ENCODE measurements at places on chromosomes 6 and 20.

DNA sequence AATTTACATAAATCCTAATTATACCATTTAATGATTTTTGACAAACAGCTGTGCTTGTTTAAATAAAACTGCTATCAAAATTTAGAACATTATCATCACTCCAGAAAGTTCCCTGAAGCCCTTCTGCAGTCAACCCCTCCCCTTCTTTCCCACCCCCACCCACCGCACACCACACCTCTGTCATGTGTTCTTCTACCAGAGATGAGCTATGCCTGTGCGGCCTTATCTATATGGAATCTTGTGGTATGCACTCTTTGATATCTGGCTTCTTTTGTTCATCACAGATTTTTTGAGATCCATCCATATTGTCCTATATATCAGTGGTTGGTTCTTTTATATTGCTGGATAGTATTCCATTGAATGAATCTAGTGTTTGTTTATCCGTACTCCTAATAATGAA is 7.2 kb downstream of the MYLIP start:
- no peak for ATAC-seq

- no peak for ATAC-seq
Measured at GRCh38 chr6:109039795-109040194, 54.9 kb downstream of the SESN1 start.

GRCh38 chr6:130105996-130106704 is 87.8 kb downstream of the L3MBTL3 start:
- ATAC-seq = peak; percentile 87

DNA sequence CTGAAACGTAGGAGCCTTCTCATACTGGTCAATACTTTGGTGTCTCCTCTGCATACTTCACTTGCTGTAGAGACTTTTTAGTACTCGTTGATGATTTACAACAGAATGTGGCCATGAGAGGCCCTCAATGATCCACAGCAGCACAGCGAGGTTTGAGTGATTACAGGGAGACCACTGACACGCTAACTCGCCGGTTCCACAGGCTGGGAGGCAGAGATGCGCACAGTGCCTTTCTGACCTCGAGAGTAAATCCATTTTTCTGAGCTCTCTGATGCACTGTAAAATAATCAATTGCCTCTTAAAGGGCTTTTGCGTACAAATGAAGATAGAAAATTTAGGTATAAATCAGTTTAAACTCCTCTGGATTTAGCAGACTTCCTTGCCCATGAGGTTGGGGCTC is 56.2 kb upstream of the TBC1D7 start:
- no peak for ATAC-seq

GRCh38 chr6:34281702-34282334 is 33.0 kb upstream of the SMIM29 start:
- no peak for ATAC-seq

- no peak for ATAC-seq
Measured at GRCh38 chr6:147548921-147549475, 40.5 kb downstream of the SAMD5 start.

DNA sequence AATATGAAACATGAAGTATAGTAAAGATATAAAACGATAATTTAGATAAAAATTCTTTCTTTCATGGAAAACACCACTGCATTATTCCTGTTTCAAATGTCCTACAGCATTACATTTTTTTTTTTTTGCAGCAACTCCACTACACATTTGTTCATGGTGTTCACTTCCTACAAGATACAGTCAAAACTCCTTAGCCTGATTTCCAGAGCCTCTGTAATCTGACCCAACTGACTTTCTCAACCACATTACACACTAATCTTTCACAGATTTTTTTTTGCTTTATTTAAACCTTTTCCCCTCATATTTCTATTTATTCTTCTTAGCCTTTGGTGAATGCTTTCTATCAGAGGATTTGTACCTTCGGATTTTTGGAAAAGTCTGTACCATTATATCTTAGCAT is 176.5 kb upstream of the PDE7B start:
- no peak for ATAC-seq

DNA sequence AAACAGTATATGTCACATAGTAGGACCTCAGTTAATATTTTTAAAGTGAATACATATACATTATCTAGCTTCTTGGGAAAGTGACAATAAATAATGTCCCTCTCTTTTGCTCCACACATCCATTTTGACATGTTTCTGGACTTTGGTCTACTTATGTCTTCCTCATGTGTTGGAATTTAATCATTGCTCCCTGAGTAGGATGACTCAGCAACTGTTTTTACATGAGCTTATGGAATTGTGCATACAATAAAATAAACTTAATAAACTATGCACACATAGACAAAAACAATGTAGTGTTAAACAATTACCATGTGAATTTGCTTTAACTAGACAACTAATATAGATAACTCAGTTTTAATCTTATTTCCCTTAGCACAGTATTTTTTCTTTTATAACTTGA is 503.8 kb downstream of the TFAP2B start:
- ATAC-seq = no peak

- ATAC-seq = no peak
Measured at GRCh38 chr6:150676344-150676743, 76.7 kb downstream of the PLEKHG1 start.

DNA sequence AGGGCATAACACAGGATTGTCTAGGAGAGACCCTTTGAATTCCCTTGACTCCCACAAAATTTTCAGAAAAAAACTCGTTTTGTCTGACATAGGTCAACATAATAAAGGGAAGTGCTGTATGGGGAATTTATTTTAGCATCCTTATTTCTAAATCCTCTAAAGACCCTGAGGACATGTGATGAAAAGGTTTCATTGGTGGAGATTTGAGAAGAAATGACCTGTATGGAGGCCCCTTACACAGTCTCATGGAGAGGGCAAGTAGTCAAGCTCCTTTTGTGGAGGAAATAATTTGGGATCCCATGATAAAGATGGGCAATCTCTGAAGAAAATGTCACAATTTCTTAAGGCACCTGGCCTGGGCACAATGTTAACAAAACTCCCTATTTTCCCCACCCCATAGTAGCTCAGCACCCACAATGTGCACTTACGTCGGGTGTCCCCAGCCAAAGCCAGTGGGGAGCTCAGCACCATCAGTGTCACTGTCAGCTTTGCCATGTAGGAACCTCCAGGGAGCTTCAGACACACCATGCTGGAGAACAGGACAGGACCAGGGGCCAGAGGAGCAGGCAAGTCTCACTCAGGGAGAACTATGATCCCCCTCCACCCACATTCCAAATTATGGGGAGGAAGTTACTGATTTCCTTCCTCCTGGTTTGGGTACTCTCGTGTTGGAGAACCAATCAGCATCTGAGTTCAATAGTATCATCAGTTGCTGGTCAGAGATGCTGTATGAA is at the start of gene HLA-DRB5:
Gene HLA-DRB5, minus strand, starts transcription at position 591 of the 734 bp plus-strand sequence. Its CDS starts 63 bp downstream, at position 528.
- ATAC-seq = peak; percentile 92

DNA sequence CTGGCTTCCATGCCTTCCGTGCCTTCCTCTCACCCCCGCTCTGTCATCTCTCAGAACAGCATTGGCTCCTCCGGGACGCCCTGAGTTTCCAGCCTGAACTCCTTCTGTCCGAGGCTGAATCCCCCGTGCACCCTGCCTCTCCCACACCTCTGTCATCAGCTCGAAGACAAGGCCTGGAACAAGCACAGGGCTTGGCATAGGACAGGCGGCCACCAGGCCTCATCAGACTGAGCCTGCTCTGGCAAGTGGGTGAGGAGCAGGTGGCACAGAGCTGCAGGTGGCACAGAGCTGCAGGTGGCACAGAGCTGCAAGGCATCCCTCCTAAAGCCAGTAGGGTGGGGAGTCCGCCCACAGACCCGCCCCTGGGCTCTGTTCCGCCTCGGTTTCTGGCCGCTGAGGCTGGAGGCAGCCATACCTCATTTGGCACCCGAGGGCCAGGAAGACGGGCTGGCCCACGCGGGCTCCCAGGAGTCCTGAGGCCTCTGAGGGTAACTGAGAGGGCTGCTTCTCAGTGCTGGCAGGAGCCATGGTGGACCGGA is 60.2 kb downstream of the EZR start:
- ATAC-seq = peak; percentile 34

DNA sequence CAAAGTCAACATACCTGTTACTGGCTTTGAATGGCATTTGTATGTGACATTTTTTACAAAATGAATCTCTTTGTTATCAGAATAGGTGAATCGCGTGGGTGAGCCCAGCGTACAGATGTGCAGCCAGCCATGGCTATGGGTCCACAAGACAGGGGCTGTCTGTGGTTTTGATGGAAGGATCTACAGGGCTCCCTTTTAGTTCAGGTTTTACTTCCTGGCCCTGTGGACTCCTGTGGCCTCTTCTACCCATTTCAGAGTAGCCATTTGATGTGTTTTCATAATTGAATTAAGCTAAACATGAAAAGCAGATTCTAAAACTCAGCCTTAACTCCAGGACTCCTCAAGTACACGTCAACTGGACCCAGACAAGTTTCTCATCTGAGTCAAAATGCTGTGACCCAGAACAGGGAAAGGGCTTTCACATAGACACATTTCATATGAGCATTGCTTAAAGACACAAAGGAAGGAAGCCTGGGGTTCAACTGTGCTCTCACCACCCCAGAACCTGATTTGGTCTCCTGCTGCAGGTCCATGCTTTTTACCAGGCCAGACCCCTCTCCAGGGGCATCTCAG is 105.3 kb upstream of the NAA20 start:
- ATAC-seq = peak; percentile 42

GRCh38 chr6:144189351-144189750 is 39.0 kb downstream of the STX11 start:
- ATAC-seq = no peak

GRCh38 chr20:47175493-47175892 is 181.0 kb downstream of the ZMYND8 start:
- no peak for ATAC-seq

DNA sequence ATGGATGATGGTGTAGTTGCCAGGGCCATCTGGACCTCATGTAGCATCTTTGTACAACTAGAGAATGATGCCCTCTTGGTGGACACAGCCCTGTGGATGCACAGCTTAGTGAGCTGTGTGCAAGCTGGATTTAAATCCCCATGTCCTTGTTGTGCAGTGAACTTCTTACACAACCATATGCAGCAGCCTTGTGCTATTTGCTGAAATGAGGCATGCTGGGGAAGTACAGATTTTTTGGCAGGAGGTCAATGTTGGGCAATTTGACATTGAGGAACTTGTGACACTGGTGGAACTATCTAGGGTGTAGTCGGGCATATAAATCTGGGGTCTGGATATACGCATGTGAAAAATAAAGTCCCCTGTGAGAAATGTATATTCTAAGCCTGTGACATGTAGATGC is 5.8 kb upstream of the CDC5L start:
- ATAC-seq = no peak

DNA sequence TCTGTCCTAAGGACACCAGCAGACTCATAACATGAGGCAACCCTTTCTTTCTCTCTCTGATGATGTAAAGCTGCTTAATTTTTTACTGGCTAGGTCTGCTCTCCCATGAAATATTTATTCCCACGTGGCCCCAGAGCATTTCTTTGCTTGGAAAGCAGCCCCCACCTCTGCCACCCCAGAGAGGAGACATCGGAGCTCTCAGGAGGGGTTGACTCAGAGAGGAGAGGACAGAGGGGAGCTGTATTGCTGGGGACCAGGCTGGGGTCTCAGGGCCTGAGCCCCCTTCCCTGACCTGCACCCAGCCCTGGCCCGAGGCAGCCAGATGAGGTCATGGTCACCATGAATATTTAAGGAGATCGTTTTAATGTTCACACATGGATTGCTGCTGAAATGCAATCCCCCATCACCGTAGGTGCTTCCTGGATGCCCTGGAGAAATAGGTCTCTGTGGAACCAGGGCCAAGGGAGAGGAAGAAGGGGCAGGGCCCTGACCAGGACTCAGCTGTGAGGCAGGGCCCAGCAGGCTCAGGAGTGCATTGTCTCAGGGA is 117.5 kb downstream of the DLL1 start:
- no peak for ATAC-seq

GRCh38 chr20:11700831-11701230 is 216.9 kb upstream of the BTBD3 start:
- ATAC-seq = no peak

- no peak for ATAC-seq
Measured at GRCh38 chr6:124798942-124799496, 163.2 kb upstream of the RNF217 start.

DNA sequence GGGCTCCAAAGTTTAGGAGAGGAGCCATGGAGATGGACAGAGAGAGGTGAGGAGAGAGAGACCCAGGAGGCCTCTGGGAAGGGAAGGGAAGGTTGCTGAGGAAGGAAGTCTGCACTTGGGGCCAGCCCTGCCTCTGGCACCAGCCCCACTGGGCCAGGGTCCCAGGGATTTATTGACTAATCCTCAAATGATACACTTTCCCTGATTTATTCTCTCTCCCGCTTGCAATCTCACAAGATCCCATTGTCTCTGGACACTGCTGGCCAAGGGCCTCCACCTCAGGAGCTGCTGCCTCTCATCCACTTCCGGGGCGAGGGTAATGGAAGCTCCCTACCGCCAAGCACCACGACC is 43.6 kb upstream of the FOXP4 start:
- no peak for ATAC-seq

GRCh38 chr6:17846762-17847161 is 140.0 kb upstream of the NUP153 start:
- ATAC-seq = no peak

DNA sequence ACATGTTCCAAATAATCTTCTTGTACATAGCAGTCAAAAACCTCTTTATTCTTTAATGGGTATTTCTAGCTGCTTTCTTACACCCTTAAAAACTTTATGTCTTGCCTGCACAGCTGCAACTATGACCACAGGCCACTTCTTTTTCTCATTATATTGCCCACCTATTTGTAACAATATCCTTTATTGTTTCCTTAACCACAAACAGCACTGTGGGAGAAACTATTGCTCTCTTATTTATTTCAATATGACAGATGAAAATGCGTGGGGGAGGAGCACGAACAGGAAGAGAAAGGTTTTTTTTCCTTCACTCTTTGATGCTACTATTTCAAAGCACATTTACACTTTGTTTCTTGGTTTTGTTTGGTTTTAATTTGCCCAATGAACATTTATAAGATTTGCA is 253.5 kb downstream of the GJA1 start:
- no peak for ATAC-seq

DNA sequence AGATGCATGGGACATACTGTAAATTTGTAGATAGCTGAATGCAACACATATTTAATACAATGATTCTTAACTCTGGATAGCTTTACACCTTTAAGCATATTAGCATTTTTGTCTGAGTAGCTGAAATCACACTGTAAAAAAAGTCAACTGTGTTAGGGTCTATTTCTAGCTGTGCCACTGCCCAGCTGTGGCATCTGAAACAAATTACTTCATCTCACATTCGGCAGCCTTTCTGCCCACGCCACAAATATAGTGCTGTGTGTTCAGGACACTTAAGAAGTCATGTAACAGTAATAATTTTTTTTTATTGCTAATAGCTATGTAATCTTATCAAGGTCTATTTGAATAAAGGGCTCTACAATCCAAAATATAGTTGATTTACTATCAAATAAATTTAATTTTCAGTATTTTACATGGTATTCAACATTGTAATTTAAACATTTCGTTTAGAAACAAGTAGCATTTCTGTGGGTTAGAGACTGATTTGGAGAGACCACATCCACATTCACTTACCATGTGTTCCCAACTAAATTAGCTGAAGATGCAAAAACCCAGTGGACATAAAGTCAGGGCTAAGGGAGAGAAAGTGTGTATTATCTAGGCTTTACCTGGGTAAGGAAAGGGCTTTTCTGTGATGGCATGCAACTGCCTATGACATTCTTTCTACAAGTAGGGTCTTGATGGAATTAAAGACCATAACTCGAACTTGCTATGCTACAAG is 276.7 kb downstream of the PLCB1 start:
- no peak for ATAC-seq

- ATAC-seq = peak; percentile 57
Measured at GRCh38 chr6:1654054-1654453, 44.3 kb downstream of the FOXC1 start.
